ENCODE measurements at places on chromosomes 2 and 18.
A peak's percentile ranks its signal among the peaks of the same experiment; 100 is the strongest.

- DNase-seq: peak; percentile 69
Measured at GRCh38 chr2:112582314-112582746, 2.1 kb upstream of the CHCHD5 start.

DNA sequence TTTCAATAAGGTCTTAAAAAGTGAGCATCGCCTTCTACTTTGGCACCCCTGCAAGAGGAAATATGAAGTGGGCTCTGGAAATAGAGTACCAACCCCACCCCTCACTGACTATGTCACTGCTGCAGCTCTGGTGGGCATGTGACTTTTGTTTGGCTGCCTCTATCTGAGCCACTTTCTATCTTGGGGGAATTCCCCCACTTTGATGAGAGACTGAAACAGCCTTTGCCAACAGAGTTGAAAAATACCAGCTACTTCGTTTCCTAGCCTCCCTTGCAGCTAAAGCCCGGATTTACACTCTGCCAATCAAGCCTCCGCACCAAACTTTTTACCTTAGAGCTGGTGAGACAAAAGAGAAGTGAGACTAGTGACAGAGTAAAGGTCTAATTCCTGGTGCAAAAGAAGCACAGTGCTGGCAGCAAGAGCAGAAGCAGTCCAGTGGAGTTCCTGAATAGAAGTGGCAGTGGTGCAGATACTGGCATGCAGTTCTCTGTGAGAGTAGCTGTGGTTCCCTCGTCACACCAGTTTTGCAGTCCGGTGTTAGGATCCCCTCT is 12.0 kb upstream of the GALNT14 start:
- no peak for DNase-seq

GRCh38 chr2:148680462-148680861 is 35.9 kb downstream of the EPC2 start:
- DNase-seq: no peak

DNA sequence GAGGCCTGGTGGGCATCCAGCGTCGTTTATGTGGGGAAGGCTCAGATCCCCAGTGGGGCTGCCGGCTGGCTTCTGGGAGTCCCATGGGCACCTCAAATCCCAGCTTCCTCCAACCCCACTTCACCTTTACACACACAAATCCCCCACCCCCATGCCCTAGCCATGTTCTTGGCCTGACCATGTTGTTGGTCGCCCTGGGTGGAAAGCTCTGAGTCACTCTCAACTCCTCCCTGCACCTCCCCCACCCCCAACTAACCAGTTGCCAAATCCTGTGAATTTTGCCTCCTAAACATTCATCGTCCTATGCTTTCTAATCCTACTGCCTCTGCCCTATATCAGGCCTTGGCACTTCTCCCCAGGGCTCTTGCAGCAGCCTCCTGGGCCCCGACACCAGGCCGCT is 6.4 kb downstream of the TNS1 start:
- no peak for DNase-seq

- DNase-seq: no peak
Measured at GRCh38 chr2:4895371-4895770, 796.8 kb upstream of the SOX11 start.

DNA sequence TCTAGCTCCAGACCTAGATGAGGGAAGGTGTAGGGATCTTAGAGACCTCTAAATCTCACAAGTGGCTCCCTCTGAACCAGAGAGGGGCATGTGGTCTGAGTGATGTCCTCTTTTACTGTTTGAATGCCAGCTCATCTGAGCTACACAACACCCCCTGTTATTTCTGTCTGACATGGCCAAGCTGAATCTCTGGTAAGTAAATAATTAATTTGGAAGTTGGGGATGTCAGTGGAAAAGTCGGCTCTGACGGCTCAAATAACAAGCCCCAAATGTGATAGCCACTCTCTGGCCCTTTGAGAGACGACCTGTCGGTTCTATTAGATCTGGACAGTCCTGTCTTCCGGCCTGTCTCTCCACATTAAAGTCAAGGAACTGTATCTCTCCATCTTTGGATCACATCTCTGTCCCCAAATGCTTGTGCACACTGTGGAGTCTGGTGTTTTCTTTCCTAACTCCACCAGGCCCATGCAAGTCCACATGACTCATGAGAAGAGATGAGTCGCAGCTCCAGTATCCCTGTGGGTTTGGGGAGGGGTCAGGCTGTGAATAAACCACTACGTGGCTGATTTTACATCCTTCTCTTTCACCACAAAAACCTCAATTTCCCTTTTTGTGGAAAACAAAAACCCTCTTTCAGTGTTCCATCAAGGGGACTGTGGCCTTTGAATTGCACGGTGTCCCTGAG is 52.5 kb downstream of the SETBP1 start:
- DNase-seq: no peak

DNA sequence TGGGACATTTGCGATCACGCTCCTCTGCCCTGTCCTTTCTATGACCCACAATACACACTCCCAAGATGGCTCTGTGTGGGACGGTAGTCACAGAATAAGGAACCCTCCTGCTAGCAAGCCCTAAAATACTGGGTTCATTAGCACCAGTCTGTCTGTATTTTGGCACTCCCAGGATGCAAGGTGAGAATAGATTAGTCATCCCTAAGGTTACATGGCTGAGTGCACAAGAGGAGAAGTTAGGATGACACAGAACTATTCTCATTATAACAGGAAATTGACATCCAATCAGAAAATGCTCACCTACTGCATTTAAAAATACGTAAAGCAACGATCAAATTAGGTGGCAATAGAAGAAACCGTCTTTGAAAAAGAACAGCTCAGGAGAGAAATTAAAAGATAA is 590.2 kb downstream of the EPHA4 start:
- no peak for DNase-seq

DNA sequence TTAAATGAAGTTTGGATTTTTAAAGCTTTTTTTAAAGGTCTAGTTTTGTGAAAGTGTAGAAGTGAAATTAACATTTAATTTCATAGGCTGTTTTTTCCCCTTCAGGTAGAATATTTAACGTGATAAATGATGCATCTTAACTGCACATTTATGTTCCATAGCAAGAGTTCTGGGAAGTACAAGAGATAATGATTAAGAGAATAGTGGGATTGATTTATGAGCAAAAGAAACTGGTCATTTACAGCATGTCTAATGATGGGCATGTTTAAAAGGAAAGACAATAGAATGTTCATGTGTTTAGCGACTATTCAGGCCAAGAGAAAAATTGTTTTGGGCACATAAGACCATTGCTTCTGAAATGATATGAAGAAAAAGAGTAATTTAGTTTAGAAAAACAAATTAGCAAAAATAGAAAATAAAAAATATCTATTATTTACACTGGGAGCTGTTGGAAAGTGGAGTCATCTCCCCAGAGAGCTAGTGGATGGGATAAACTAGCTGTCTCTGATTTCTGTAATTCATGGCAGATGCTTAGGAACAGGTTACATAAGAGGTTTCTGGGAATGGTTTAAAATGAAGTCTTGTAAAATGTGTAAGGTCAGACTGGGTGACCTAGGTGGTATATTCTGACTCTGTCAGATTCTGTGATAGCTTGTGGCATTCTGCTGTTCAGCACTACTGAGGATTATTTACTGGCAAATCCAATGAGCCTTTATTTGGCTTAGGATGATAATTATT is 60.7 kb downstream of the WDR7 start:
- no peak for DNase-seq

DNA sequence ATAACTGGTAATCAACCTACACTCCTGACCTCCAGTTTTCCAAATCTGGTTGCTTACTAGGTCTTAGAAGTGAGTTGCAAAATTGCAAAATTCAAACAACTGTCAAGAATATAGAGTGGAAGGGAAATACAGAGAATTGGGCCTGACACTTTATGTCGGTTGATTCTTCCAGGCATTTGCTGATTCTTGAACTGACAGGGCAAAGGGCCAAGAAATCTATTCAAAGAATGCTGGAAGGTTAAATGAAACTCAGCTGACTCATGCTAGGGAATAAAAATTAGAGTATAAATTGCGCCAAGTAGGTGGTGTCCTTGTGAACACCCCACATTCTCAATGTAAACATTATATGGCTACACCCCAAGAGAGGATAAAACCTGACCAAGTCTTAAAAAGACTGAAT is 21.5 kb upstream of the ZSCAN30 start:
- no peak for DNase-seq

GRCh38 chr2:23464905-23465537 is 80.0 kb downstream of the KLHL29 start:
- no peak for DNase-seq

- DNase-seq: no peak
Measured at GRCh38 chr2:205644018-205644417, 38.3 kb upstream of the NRP2 start.

GRCh38 chr2:38460313-38460712 is 83.2 kb upstream of the ATL2 start:
- DNase-seq: no peak

- DNase-seq: no peak
Measured at GRCh38 chr18:45637546-45638327, 22.5 kb downstream of the SLC14A2 start.

DNA sequence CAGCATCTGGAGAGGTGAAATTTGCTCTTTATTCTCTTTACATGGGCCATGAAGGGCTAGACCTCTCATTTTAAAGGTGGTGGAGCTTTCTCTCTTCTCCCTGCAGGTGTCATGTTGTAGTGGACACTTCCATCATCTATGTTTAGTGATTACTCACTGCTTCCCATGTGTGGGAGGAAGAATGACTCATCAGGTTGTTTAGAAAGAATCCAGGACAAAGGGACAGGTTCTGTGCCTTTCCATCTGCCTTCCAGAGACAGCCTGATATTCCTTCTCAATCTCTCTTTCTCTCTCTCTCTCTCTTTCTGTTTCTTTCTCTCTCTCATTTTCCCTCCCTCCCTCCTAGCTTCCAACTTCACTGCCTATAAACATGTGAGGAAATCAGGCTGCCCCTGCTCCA is 38.7 kb downstream of the SCG2 start:
- DNase-seq: no peak

- peak; percentile 14 for DNase-seq
Measured at GRCh38 chr2:26623541-26624495, 17.3 kb downstream of the CIB4 start.

GRCh38 chr18:78319264-78319663 is 660.4 kb upstream of the SALL3 start:
- no peak for DNase-seq

DNA sequence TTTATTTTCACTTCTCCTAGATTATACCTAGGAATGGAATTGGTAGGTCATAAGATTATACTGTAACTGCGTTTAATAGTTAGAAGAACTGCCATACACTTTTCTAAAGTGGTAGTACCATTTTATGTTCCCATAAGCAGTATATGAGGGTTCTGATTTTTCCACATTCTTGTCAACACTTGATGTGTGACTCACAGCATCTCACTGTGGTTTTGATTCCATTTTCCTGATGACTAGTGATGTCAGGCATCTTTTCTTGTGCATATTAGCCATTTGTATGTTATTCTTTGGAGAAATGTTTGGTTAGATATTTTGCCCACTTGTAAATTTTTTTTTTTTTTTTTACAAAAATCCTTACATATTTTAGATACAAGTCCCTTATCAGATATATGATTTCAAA is 2.3 kb downstream of the DCAF17 start:
- no peak for DNase-seq

- DNase-seq: no peak
Measured at GRCh38 chr2:173997269-173997668, 32.1 kb upstream of the SP3 start.

DNA sequence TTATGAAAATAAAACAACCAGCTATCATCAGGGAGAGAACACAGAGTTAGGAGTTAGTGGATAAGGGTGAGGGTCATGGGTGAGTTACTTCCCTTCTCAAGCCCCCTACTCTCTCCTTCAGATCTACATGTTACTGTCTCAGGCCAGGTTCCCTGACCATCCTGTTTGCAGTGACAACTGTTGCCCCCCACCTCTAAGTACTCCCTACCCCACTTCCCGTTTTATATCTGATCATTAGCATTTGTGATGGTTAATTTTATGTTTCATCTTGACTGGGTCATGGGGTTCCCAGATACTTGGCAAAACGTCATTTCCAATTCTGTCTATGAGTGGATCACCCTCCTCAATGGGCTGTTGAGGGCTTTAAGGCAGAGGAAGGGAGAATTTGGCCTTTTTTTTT is 32.8 kb upstream of the ATP8B1 start:
- DNase-seq: no peak

GRCh38 chr2:136189221-136189782 is 71.4 kb upstream of the CXCR4 start:
- DNase-seq: no peak

GRCh38 chr2:127392133-127392827 is 4.5 kb upstream of the MAP3K2 start:
- no peak for DNase-seq

GRCh38 chr2:120777170-120777751 is 41.6 kb downstream of the GLI2 start:
- no peak for DNase-seq

- DNase-seq: peak; percentile 81
Measured at GRCh38 chr18:46174342-46175041, 70.3 kb downstream of the HAUS1 start.

DNA sequence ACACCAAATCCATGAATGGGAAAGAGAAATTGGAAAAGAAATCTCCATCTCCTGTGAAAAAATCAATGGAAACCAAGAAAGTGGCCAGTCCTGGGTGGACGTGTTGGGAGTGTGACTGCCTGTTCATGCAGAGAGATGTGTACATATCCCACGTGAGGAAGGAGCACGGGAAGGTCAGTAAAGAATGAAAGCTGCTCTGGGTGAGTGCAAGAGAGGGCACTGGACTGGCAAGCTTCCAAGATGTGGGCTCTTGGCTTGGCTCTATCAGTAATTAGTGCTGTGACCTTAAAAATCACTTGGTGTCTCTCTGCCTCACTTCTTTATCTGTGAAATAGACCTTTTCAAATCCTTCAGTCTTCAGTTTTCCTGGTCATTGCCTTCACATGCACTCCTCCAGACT is 89.0 kb downstream of the ZNF532 start:
- no peak for DNase-seq

GRCh38 chr18:13233787-13234783 is 15.5 kb downstream of the LDLRAD4 start:
- peak; percentile 49 for DNase-seq

DNA sequence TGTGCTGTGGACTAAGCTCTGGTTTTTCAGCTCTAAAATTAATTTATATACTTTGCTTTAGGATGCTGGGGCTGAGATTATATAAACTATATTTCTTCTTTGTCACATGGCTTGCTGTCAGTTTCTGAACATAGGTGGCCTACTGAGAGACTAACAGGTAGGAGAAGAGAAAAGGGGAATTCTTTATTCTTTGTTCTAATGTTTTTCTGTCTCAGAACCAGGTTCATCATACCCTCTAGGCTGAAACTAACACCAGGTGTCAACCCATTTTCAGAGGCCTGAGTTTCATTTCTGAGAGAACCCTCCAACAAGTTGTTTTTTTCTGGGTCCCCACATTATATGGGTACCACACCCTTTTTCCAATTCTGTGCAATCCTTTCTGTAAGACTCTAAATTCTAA is 843.6 kb downstream of the TRIB2 start:
- DNase-seq: no peak

DNA sequence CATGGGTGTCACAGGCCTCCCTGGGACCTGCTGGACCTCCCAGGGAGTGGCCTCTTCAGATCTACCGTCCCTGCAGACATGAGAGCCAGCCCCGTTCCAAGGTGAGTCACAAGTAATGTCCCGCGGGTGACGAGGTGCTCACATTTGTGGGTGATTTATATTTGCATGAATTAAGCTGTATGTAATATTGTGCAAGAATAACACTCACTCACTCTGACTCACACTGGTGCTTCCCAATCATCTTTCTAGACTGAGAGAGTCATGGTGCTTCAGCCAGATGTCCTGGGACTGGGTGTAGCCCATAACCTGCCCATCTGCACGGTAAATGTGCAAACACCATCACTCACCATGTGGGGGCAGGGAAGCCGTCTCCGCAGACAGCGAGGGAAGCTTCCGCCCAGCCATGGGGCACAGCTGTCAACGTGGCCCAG is 347.5 kb upstream of the SALL3 start:
- DNase-seq: no peak

Data from activated effector memory CD4-positive, alpha-beta T cell treated with anti-CD3 and anti-CD28 coated beads, Interleukin-2, amount 50 U/mL, for 16 hours (primary cell).